ENCODE measurements at places on chromosomes 7 and 10.

DNA sequence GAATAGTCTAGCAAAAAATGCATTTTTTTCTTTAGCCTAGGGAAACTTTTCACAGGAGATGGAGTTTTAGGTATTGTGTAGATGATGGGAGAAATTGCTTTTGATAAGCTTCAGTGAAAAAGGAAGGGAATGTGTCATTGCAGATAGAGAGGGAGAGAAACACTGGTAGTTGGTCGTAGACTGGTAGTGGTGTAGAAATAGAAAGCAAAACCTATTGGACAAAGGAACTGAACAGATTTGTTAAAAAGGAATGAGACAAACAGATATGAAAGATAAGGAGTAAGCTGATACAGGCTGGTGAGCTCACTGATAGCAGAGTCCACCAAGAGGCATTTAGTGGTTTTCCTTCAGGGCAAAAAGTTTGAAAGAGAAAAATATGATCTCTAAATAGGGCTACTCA is 94.3 kb downstream of the ZEB1 start:
- no peak for DNase-seq

DNA sequence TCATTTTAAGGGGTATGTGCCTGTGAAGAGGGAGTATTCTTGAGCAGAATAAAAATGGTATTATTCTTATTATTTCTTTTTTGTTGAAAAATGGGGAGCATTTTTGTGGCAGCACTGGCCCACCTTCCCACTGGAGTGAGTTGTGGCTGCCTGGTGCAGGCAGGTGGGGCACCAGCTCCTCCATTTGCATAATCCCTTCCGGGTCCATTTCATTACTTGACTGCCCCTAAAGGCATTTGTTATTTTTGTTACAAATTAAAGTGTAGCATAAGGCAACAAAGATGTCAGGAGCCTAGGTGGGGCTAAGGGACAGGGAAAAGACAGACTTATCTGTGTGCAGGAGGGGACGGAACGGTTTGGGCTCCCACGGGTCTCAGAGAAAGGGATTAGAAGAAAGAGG is 26.8 kb downstream of the GOLGA7B start:
- no peak for DNase-seq

DNA sequence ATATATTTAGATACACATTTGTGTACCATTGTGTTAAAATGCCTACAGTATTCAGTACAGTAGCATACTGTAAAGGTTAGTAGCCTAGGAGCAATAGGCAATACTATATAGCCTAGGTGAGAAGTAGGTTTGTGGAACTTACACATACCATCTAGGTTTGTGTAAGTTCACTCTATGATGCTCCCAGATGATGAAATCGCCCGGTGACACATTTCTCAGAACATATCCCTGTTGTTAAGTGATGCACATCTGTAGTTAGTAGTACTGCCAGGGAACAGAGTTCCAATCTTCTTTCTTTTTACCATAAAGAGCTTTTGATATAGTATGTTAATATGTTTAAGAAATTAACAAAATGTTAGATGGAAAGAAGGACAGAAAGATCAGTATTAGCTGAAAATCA is 138.2 kb downstream of the SNX13 start:
- no peak for DNase-seq

DNA sequence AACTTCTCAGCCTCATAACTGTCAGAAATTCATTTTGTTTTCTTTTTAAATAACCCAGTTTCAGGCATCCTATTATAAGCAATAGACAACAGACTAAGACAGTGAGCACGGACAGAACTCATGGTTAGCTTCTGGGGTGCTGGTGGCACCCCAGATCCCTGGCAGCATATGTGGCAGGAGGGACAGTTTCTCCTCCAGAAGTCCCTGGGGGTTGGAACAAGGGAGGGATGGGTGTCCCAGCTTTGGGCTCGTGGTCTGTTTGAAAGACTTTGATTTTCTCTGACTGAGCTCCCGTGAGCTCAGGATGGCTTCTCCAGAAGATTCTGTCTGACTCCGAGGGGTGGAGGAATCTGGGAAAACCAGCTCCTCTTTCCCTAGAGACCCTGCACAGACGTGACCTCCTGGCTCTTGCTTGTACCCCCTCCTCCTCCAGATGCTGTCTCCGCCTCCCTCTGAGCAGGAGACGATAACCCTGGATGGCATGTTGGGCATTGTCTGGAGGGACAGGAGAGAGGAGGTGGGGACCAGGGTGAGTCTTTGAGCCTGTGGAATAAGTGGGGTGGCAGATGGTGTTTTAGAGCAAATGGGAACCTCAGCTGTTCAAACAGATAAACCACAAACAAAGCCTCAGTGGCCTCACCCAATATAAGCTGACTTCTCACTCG is 421.1 kb downstream of the GLRX3 start:
- DNase-seq: no peak

GRCh38 chr7:23955145-23955544 is 245.1 kb downstream of the STK31 start:
- no peak for DNase-seq

- no peak for DNase-seq
These were observed 22.7 kb downstream of the HOXA1 start for GRCh38 chr7:27073076-27073475.

DNA sequence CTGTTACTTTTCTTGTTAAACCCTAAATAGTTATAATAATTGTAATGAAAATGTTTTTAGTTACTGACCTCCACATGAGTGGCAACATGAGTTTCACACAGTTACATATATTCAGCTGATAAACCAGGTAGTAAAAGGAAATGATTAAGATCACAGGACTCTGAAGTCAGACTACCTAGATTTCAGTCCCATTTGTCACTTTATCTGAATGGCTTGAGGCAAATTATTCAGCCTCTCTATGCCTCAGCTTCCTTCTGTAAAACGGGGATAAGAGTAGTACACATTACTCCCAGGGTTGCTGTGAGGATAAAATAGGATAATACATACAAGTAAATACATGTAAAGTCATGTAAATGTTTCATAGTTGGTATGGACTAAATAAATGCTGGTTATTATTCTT is 254.3 kb upstream of the LRRTM3 start:
- no peak for DNase-seq

Measured in spinal cord (tissue), 10 donors.